ENCODE measurements at places on chromosomes 1 and 21.

- no peak for DNase-seq
Measured at GRCh38 chr1:215637041-215637573, 70.0 kb downstream of the KCTD3 start.

- no peak for DNase-seq
Measured at GRCh38 chr1:78153092-78153736, 107.4 kb downstream of the GIPC2 start.

GRCh38 chr1:1677718-1678580 lies 14.6 kb downstream of the SLC35E2B start:
- DNase-seq, result peak; percentile 88

DNA sequence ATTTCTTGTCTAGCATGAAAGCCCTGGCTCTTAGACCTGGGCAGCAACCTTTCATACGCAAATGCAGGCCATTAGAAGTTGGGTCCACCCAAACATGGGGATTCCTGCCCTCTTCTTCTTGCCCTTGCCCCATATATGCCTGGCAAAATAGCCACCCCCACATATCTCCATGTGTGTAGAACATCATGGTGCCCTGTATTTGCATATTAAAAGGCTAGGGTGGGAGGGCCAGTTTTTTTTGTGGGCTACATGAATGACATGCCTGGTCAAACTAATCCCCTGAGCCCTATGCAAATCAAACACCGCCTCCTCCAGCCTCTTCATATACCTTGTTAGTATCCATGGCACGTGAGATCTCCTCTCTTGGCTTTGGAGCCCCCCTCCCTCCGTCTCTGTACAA lies 24.7 kb downstream of the MFSD2A start:
- DNase-seq, result no peak

GRCh38 chr1:18931730-18932129 lies 24.7 kb downstream of the IFFO2 start:
- no peak for DNase-seq

DNA sequence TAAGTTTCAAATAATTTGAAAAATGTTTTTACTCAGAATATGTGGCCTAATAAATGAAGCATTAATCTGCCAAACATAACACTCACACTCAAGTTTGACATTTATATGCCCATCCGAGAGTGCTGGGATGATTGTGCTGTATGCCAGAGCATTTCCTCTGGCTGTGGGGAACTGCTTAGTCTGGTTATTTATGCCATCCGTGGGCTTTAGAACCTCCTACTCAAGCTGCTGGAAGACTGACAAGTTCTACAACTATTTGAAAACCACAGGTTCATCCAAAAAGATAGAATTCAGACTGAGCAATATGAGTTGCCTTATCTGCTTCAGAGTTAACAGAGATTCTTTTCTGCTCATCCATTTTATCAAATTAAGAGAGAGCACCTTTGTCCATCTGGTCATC lies 25.9 kb downstream of the PCNX2 start:
- no peak for DNase-seq

DNA sequence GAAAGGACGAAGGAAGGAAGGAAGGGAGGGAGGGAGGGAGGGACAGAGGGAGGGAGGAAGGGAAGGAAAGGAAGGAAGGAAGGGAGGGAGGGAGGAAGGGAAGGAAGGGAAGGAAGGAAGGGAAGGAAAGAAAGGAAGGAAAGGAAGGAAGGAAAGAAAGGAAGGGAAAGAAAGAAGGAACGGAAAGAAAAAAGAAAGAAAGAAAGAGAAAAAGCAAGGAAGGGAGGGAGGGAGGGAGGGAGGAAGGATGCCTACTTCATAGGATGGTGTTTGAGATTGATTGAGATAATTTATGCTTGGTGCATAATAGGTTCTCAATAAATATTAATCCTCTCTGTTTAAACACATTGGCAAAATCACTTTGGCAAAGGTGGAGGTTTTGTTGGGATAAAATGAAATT lies 61.2 kb downstream of the WDR64 start:
- no peak for DNase-seq
